ENCODE measurements at places on chromosomes 7 and 10.

DNA sequence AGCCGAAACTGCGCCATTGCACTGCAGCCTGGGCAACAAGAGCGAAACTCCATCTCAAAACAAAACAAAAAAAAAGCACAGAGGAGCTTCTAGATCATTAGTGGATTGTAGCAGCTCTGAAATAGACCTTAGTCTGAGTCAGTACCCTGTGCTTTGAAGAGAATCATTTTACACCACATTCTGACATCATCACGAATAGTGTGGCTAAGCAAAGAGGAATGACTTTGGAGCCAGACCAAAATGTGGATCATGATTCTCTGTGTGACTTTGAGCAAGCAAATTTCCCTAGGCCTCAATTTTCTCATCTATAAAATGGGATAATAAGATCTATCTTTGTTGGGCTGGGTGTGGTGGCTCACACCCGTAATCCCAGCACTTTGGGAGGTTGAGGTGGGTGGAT is 618.9 kb downstream of the CALN1 start:
- no peak for DNase-seq

DNA sequence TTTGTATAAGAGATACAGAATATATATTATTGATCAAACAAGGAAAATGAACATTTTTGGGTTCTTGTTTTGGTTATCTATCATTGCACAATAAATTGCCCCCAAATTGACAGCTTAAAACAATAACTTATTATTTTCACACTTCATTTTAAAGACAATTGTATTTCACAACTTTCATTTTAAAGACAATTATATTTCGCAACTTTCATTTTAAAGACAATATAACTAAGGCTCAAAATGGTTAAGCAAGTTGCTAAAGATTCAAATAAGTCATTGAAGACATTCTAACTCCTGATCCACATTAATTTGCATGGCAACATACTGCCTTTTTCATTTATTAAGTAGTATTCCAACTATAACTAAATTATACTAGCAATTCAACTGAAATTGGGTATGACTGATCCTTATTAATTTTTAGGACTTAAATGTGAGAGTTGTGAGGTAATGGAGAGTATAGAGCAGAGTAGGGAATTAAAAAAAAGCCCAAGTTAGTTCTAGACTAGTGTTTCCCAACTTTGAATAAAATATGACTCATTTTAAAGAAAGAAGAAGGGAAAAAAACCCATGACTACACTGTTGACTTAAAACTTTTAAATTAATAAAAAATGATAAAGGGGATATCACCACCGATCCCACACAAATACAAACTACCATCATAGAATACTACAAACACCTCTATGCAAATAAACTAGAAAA is 9.9 kb upstream of the STEAP2 start:
- no peak for DNase-seq

GRCh38 chr10:124534826-124535601 is 73.4 kb downstream of the LHPP start:
- no peak for DNase-seq

- no peak for DNase-seq
Observed at GRCh38 chr7:2494191-2495130, 18.3 kb upstream of the GRIFIN start.

GRCh38 chr7:93378131-93378760 is 146.1 kb downstream of the VPS50 start:
- no peak for DNase-seq

- no peak for DNase-seq
Observed at GRCh38 chr7:106545275-106545674, 115.7 kb downstream of the CCDC71L start.

DNA sequence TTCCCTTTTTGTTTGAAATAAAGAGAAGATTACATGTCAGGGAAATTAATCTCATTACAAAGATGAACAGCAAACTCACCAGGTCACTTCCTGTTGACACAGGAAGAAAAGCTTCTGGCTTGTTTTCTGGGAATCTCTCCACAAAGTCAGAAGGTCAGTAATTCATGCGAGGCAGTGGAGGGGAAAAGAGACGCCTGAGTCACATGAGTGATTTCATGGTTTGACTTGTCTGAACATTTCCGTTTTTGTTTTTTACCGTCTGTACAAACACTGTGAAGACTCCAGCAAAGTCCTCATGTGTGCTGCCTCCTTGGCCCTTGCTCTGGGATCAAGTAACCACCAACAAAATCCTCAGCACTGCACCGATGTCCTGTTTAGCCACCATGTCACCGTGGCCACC is 2.5 kb upstream of the HABP2 start:
- DNase-seq, result no peak

DNA sequence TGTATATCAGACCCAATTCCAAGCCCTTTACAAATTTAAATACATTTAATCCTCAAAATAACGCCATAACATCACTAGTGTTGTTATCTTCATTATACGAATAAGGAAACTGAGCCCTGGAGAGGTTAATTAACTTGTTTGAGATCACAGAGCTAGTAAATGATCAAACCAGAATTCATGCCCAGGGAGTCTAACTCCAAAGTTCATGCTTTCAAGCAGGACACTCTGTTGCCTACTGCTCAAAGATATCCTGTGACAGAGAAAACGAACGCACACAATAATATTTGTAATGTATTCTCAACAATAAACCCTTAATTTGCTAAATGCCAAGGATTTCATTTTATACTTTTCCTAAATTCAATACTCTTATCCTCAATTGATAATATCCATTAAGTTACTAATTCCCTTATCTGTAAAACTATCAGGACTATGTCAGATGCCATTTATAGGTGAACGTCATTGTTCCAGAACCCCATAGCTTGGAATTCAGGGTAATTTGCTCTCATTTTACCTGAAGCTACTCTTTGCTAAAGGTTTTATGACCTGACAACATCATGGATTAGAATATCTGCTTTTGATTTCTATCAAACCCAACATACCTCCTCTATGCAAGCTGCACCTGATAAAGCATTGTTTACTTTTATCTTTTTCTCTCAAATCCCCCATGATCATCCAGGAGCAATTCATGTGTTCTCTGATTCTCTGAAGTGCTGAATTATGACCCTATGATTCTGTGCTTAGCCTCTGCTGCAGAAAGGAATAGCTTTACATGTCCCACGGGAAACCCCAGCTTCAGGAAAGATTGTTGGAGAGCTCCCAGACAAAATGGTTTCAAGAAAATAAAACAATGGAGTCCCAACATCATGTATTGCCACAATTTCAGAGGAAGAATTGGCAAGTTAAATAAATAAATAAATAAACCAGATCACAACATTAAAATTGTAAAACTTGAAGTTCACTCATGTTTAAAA is 150.2 kb upstream of the CDK1 start:
- DNase-seq, result no peak

DNA sequence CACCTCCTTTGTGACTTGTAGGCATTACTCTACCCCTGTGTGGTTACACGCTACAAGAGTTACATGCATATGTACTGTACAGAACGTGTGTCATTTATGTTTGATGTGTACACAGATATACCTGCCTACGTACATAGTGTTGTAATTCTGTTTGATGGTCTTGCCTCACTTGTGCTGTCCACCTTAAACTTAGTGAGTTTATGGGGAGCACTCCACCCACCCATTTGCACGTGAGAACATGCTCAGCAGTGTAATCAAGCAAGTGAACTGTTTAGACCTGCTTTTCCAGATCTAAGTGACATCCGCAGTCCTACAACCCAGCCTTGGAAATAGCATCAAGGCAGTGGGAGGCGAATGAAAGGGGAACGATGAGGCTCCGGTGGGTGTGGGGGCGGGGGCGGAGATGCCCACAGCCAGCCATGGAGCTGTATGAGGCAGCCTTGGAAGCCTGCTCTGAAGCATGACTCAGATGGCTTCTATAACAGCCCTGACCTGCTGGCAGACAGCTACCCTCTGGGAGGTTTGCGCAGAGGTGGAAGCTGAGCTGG is 52.1 kb downstream of the SUFU start:
- no peak for DNase-seq

- no peak for DNase-seq
Observed at GRCh38 chr10:5604961-5605360, 61.4 kb downstream of the ASB13 start.

DNA sequence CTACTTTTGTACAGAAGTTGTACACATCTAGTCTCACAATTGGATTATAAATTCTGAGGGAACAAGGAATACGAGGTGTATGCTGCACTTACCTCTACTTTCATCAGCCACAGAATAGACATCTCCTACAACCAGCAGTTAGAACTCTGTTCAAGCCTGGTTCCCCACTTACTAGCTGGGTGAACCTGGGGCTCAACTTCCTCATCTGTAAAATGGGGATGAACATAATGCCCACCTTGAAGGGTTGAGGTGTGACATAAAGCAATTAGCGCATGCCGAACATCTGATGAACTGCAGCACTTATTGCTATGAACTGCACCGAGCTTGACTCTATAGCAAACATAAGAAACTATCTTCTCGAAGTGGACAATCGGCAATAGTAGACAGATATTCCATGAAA is 25.3 kb downstream of the XPNPEP1 start:
- no peak for DNase-seq

DNA sequence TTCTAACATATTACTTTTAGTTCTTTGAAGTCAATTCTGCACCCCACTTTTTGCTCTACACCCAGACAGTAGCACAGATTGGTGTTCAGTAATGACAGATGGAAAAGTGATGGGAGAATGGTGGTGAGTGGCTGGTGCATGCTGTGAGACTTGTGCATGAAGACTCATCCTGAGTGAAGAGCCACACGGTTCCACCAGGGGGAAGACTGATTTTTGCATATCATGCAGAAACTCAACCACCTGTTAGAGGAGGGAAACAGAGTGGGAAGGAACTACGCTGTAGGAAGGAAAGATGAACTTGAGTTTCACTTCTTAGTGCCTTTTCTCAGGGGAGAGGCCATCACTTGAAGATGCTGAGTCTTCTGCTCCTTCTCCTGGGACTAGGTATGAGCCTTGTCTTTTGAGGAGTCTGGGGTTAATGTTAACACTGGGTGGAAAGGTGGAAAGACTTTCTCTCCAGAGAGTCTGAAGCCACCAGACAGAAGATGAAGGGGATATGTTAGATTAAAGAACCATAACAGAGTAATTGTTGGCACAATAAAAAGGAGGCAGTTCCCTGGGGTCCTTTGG is 9.3 kb upstream of the PRSS1 start:
- no peak for DNase-seq

DNA sequence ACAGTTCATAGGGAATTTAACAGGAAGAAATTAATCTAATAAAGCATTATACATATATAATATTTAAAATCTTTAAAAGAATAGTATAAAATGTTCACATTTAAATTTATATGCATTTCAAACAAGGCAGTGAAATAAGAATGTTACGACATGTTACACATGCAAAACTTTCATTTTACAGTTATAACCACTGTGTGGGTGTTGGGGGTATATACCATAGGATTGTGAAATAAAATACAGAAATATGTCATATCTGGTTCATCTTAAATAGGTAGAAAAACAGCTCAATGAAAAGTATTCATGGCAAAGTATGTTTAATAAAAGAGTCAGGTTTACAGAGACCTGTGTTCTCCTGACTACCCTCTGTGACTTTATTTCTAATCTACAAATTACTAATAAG is 45.6 kb downstream of the CHCHD3 start:
- no peak for DNase-seq

DNA sequence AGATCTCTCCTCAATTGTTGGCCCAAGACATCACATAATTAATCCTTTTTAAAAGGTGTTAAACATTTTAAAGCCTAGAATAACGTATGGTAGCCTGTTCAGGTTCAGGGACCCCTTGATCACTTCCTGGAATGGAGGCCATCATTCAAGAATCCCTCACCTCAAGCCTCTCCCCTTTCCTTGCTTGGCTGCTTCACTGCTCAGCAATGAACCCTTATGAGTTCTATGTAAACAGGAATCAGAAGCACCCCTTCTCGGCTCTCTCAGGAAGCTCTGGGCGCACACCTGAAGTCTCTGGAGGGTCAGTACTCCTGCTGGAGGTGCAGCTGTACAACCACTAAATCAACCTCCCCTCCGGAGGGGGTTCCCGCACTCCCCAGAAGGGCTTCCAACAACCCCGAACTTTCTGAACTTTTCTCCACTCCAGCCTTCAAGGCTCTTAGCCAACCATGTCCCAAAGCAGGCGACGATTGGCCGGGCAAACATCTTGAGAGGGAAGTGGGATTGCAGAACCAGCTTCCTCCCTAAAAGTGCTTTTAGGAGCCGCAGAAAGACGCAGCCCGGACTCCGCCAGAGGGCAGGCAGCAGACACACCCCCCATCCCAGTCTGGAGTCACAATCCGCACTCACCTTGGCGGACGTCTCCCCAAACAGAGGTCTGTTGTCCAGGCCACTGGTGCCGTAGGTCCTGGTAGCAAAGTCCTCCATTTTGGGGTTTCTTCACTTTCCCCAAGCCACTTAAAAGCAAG is 562 bp downstream of the TMEM243 start:
- no peak for DNase-seq
